ENCODE measurements at places on chromosomes 11 and 22. TPM values are rescaled to one million over a fixed set of nuclear protein-coding genes. Genes with fewer than 3 reads are reported as not detected.

KRTAP5-8 gene
- 0.09 TPM for polyA plus RNA-seq

- H3K27me3 ChIP-seq, result no peaks in the 10 kb centered on the region
- H3K4me3 ChIP-seq, result no peak overlapping the region
- H3K4me1 ChIP-seq, result peaks cover 64% of the 10 kb centered on the region
- no peak for DNase-seq
- no peak overlapping the region for H3K27ac ChIP-seq
- H3K36me3 ChIP-seq, result no peaks in the 10 kb centered on the region
These were observed 37.2 kb upstream of the TH start for GRCh38 chr11:2208691-2209369.

GRCh38 chr11:130162733-130163132 is 3.2 kb downstream of the ST14 start:
- DNase-seq, result peak; percentile 87
- H3K36me3 ChIP-seq, result peaks cover 7% of the 10 kb centered on the region
- H3K4me3 ChIP-seq, result peak overlapping the region; percentile 81
- peaks cover 14% of the 10 kb centered on the region for H3K27me3 ChIP-seq

- H3K36me3 ChIP-seq, result peaks cover 39% of the 10 kb centered on the region
- H3K27me3 ChIP-seq, result peaks cover 19% of the 10 kb centered on the region
- peaks cover 56% of the 10 kb centered on the region for H3K4me1 ChIP-seq
- DNase-seq, result peak; percentile 85
- peak overlapping the region; percentile 60 for H3K27ac ChIP-seq
- peak overlapping the region; percentile 7 for H3K4me3 ChIP-seq
These were observed 20.5 kb downstream of the EPS8L2 start for GRCh38 chr11:726278-727220.

- peaks cover 92% of the 10 kb centered on the region for H3K4me1 ChIP-seq
- no peak overlapping the region for H3K4me3 ChIP-seq
- no peaks in the 10 kb centered on the region for H3K36me3 ChIP-seq
- no peak overlapping the region for H3K27ac ChIP-seq
- peak; percentile 72 for DNase-seq
These were observed 28.3 kb downstream of the NECTIN1 start for GRCh38 chr11:119700536-119701346.

DNA sequence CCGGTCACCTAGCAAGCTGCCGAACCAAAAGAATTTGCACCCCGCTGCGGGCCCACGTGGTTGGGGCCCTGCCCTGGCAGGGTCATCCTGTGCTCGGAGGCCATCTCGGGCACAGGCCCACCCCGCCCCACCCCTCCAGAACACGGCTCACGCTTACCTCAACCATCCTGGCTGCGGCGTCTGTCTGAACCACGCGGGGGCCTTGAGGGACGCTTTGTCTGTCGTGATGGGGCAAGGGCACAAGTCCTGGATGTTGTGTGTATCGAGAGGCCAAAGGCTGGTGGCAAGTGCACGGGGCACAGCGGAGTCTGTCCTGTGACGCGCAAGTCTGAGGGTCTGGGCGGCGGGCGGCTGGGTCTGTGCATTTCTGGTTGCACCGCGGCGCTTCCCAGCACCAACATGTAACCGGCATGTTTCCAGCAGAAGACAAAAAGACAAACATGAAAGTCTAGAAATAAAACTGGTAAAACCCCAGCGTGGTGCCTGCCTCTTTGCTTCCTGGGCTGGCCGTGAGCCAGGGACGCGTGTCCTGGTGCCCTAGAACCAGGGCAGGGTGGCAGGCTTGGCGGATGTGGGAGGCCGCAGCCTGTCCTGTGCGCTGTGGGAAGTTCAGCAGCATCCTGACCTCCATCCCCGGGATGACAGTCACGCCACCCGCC is 13.2 kb downstream of the CCND1 start:
- no peak overlapping the region for H3K4me3 ChIP-seq
- peaks cover 13% of the 10 kb centered on the region for H3K4me1 ChIP-seq
- peaks cover 40% of the 10 kb centered on the region for H3K36me3 ChIP-seq
- no peak for DNase-seq
- no peaks in the 10 kb centered on the region for H3K27me3 ChIP-seq
- no peak overlapping the region for H3K27ac ChIP-seq

- H3K27ac ChIP-seq, result no peak overlapping the region
- no peak for DNase-seq
- no peaks in the 10 kb centered on the region for H3K27me3 ChIP-seq
- no peaks in the 10 kb centered on the region for H3K36me3 ChIP-seq
- H3K4me1 ChIP-seq, result no peaks in the 10 kb centered on the region
These were observed 645.8 kb downstream of the DLG2 start for GRCh38 chr11:84981301-84981700.

DNA sequence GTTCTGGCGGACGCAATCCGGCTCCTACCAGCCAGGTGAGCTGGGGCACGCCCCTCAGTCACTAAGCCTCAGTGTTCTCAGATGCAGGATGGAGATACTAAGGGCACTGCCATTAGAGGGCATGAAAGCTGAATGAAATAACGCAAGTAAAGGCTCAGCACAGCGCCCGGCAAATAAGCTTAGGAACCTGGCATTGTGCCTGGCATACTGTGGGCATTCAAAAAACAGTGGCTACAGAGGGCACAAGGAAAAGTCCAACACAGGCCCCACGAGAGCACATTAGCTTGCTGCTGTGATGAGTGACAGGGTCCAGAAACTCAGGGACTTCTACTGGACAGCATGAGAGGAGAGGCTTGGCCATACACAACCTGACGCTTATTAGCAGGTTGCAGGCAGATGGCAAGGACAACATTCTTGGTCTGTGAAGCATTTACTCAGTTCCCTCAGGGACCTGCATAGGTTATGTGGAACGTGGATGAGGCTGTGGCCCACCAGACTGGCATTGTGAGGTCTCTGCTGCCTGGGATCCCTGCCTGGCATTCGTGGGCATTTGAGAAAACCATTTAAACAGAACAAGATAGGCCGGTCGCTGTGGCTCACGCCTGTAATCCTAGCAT is 12.2 kb downstream of the TXN2 start:
- no peaks in the 10 kb centered on the region for H3K27me3 ChIP-seq
- no peak for DNase-seq

DNA sequence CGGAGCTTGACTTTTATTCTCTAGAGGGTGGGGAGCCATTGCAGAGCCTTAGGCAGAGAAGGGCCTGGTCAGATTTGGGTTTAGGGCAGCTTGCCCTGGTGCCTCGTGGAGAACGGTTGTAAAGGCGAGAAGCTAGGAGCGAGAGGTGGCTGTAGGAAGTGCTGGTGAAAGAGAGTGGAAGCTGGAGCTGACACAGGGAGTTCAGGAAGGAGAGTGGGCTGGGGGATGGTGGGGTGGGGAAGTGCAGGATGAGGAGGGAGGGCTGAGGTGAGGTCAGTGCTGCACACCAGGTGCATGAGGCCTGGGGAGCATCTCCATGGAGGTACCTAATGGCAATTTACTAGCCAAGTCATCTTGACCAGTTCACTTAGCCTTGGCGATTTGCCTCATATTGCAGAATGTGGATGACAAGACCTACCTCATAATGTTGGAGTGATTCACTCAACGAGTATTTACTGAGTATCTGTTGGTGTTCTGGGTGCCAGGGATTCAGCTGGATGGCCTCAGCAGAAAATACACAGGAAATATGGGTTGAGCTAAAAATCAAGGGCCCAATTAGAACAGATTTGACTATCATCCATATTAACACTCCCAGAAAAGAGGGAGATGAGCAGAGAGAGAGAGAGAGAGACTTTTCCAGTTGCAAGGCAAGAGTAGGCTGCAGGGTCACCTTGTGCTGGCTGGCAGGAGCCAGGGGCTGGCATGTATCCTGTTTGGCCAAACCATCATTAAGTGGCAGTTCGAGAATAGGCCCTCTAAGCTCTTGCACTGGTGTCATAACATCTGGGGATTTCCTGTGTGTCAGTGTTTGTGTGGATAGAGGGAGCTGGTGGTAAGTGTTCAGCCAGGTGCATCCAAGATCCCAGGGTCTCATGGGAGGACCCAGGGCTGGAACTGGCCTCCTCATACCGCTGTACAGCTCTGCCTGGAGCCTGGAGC is 44.4 kb upstream of the CLDN5 start:
- no peaks in the 10 kb centered on the region for H3K36me3 ChIP-seq
- H3K4me1 ChIP-seq, result no peaks in the 10 kb centered on the region
- no peak overlapping the region for H3K27ac ChIP-seq
- no peaks in the 10 kb centered on the region for H3K27me3 ChIP-seq
- no peak for DNase-seq

DNA sequence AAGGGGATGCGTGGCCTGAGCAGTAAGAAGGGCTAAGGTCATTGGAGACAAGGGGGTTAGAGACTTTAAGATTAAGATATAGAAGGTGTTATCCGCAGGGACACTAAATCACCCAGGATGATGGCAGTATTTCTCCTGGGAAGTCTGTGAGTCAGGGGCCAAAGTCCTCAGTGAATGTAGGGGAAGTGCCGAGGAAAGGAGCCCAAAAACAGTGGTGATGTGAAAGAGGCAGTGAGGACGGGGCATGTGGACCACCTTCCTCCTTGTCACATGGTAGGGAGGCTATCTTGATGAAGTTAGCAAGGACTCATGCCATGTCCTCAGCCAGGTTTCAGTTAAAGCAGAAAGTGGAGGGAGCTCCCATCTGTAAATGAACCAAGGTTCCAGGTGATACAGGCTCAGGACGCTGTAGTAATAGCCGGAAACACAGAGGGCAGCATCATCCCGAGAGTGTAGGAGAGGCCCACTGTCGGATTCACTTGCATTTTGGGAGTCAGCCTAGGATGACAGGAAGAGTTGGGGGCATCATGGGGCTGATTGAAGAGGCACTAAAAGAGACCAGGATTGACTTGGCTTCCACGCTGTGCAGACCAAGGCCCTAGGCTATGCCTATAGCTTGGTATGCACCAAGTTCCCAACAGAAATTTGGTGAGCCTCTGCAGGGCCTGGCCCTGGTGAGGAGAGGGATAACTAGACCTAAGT is 33.5 kb downstream of the WEE1 start:
- peak; percentile 81 for DNase-seq
- H3K27ac ChIP-seq, result peak overlapping the region; percentile 9
- H3K27me3 ChIP-seq, result no peaks in the 10 kb centered on the region

DNA sequence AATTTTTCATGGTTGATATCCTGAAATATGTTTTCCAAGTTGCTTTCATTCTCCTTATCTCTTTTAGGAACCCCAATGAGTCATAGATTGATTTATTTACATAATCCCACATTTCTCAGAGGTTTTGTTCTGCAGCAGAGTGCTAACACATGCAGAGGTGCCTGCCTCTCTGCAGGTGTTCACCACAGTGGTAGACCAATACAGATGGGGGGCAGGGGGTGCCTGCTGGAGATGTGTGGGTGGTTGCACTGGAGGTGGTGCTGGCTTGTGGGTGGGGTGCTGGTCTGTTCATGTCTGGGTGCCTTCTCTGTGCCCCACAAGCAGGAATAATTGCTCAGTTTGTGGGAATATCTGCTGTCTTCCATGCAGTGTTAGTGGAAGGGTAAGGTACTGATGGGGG is 131.1 kb downstream of the JRKL start:
- no peaks in the 10 kb centered on the region for H3K27me3 ChIP-seq
- H3K36me3 ChIP-seq, result no peaks in the 10 kb centered on the region
- no peak overlapping the region for H3K4me3 ChIP-seq
- no peak for DNase-seq
- H3K27ac ChIP-seq, result no peak overlapping the region

SAA2 gene
- not detected for polyA plus RNA-seq

GRCh38 chr22:37012262-37012904 is 6.9 kb downstream of the TST start:
- H3K4me1 ChIP-seq, result peaks cover 21% of the 10 kb centered on the region
- peaks cover 15% of the 10 kb centered on the region for H3K36me3 ChIP-seq
- H3K27ac ChIP-seq, result no peak overlapping the region
- no peak overlapping the region for H3K4me3 ChIP-seq

HMOX1 gene
- polyA plus RNA-seq, result 81.5 TPM

DNA sequence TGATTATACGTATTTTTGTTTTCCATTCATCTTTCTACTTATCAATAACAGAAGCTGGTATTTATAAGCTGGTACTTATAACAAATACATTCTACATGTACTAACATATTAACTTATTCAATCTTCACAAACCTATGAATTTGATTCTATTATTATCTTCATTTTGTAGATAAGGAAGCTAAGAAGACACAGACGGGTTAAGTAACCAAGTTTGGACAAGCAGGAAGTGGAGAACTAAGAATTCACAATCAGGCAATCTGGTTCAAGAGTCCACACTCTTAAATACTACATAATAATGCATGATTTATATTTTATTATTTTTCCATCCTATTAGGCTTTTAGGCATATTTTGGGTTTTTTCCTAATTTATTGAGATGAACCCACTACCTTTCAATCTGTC is 25.0 kb downstream of the FCHSD2 start:
- no peak for DNase-seq
- H3K27ac ChIP-seq, result no peak overlapping the region

DDI1 gene
- not detected for polyA plus RNA-seq

GRCh38 chr11:38510041-38510440 is 1912.0 kb upstream of the RAG2 start:
- no peak for DNase-seq
- H3K4me3 ChIP-seq, result no peak overlapping the region
- H3K27me3 ChIP-seq, result no peaks in the 10 kb centered on the region
- no peaks in the 10 kb centered on the region for H3K4me1 ChIP-seq

HBE1 gene
- polyA plus RNA-seq, result 5.6 TPM

- H3K27ac ChIP-seq, result no peak overlapping the region
- H3K27me3 ChIP-seq, result no peaks in the 10 kb centered on the region
- no peak overlapping the region for H3K4me3 ChIP-seq
- no peaks in the 10 kb centered on the region for H3K36me3 ChIP-seq
- peak; percentile 23 for DNase-seq
These were observed 65.0 kb upstream of the PTPRJ start for GRCh38 chr11:47915374-47915773.

- H3K4me3 ChIP-seq, result no peak overlapping the region
- H3K4me1 ChIP-seq, result no peaks in the 10 kb centered on the region
- peaks cover 91% of the 10 kb centered on the region for H3K36me3 ChIP-seq
- H3K27me3 ChIP-seq, result no peaks in the 10 kb centered on the region
- DNase-seq, result no peak
These were observed 34.7 kb downstream of the CTTN start for GRCh38 chr11:70433038-70433437.
